HEK293T (cell line): ENCODE measurements at places on chromosomes 1 and 21.

GRCh38 chr1:172108161-172108893, 267.0 kb downstream of the DNM3 start:
- no peak for DNase-seq

GRCh38 chr1:168386949-168387586, 106.4 kb downstream of the TBX19 start:
- no peak for DNase-seq

- DNase-seq: no peak
Observed at GRCh38 chr1:56333461-56333860, 245.9 kb downstream of the PLPP3 start.

GRCh38 chr1:239896569-239896968, 195.1 kb upstream of the FMN2 start:
- no peak for DNase-seq

GRCh38 chr1:35592991-35593769, 20.1 kb downstream of the TFAP2E start:
- no peak for DNase-seq

DNA sequence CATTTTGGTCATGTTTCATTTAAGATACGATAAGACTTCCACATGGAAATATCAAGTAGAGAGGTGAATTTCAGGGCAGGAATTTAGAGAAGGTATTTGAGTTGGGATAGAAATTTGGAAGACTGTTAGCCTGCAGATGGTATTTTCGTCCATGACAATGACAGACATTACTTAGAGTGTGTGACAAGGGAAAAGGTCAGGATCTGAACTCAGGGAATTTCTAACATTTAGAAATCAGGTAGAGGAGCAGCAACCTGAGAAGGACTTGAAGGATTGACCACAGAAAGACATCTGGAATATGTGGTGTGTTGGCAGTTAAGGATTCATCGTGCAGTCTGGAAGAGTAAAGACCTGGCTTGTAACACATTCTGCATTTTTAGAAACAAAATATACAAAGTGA, 57.9 kb downstream of the RABGAP1L start:
- no peak for DNase-seq

- no peak for DNase-seq
Observed at GRCh38 chr1:27487966-27488884, 1.7 kb downstream of the WASF2 start.

GRCh38 chr21:43593078-43593477, 66.2 kb downstream of the HSF2BP start:
- DNase-seq: no peak

- DNase-seq: no peak
Observed at GRCh38 chr1:15008783-15009729, 144.5 kb upstream of the TMEM51 start.

- peak; percentile 41 for DNase-seq
Observed at GRCh38 chr1:154353460-154353904, 28.2 kb downstream of the ATP8B2 start.
